ENCODE measurements at places on chromosomes 3 and 15.

GRCh38 chr3:52771334-52771681 is 568 bp upstream of the NEK4 start:
- DNase-seq, result no peak

DNA sequence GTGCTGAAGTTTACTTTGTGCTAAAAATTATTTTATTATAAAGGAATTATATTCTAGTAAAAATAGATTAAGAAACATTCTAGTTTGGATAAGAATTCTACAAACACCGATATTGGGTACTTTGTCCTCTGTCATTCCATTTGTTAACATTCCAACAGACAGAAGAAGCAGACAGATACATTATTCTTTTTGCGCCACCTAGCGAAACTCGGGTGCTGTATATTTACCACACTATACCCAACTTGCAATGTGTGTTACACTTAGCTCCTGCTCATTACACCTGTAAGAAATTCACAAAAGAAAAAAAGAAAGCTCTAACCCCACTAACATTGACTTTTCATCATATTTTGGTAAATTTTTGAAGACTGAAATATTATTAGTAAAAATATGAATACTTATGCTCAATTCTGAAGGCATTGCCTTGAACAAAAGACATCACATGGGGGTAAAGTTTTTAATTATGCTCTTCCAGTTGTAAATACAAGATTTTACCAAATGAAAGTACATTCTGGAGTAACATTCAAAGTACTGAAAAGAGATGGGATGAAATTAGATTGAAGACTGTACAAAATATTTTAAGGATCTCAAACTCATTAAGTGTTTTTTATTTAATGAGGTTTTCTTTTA is 136.5 kb upstream of the MLF1 start:
- DNase-seq, result peak; percentile 82

- DNase-seq, result no peak
Measured at GRCh38 chr15:61715082-61715481, 345.2 kb downstream of the VPS13C start.

DNA sequence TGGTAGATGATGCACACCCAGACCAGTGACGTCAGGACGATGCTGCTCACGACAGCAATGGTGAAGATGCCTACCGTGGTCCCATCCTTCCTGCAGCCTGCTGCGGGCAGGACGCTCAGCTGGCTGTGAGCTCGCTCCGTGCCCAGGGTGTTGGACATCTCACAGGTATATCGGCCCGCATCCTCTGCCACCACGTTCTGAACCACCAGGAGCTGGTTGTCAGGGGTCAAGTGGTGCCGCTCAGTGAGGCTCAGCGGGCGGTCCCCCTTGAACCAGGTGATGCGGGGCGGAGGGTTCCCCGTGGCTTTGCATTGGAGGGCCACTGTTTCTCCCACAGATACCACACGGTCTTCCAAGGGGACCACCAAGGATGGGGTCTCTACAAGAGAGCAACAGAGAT is 117.8 kb downstream of the LRIG1 start:
- DNase-seq, result no peak

DNA sequence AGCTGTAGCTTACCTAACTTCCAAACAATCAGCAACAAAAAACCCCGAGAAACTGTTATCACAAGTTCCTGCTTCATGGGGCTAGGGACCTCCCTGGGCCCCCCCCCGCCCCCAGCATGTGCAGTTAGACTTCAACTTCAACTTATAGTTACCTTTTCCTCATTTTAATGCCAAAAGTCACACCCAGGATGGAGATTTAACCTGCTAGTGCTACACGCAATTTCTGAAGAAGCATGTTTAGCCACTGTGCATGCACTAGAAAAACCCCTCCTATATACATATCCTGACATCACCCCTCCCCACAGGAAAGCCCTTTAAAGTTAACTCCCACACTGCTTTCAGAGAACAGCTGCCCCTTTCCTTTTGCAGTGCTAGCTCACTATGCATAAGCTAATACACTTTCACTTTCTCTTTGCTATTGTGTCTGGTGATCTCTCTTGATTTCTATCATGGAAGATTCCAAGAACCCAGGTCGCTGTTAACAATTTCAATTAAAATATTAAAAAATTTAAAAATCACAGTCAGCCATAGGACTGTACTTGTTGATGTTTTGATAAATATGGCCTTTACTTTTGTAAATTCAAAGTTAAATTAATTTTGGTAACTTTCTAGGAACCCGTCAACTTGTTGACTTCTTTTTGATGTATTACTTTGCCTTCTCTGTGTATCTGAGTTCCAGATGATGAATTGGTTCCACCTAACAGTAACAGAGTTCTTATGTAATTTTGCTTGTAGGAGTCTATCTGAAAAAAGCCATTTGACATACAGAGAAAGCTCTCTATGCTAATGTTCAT is 75.2 kb upstream of the ACAD9 start:
- DNase-seq, result no peak

DNA sequence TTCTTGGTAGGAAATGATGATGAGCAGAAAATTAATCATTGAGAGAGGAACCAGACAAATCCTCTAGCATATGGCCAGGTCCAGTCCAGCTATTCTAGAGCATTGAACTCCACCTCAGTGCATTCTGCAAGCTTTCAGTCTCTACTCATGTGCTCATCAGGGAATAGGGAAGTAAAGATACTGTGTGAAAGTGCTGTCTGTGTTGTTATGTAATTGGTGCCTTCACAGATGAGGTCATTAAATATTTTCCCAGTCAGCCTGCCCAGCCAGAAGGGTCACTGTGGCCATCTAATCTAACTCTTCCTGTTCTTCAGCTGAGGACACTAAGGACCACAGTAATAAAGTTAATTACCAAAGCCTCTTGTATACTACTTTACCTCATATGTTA is 28.2 kb downstream of the C3orf62 start:
- no peak for DNase-seq

- no peak for DNase-seq
Measured at GRCh38 chr3:69864766-69865165, 125.5 kb downstream of the MITF start.

DNA sequence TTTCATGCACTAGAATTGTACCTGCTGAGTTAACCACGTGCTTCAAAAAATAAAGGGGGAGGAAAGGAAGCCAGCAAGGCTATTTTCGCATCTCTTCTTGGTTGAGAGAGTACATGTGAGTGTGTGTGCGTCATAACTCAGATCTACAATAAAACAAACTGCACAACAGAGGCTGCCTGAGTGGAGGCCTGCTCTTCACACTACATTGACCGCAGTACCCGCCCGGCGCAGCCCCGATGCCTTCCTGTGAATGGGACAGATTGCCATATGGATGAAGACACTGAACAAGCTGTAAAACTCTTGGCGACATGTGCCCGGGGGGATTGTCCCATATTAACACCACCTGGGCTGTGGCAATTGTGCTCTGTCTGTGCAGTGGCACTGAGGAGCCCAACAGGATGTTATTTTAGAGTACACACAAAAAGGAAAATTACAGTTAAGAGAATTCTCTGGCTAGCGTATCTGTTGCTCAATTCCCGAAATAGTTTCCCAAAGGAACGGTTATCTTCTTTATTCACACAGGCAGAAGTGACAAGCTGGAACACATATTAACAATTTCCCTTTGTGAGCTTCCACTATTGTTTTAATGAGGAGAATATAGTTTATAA is 551.5 kb downstream of the FOXP1 start:
- DNase-seq, result peak; percentile 95

- no peak for DNase-seq
Measured at GRCh38 chr3:43794776-43795175, 104.0 kb downstream of the ABHD5 start.

GRCh38 chr3:66177026-66177425 is 43.8 kb upstream of the SLC25A26 start:
- DNase-seq, result no peak

DNA sequence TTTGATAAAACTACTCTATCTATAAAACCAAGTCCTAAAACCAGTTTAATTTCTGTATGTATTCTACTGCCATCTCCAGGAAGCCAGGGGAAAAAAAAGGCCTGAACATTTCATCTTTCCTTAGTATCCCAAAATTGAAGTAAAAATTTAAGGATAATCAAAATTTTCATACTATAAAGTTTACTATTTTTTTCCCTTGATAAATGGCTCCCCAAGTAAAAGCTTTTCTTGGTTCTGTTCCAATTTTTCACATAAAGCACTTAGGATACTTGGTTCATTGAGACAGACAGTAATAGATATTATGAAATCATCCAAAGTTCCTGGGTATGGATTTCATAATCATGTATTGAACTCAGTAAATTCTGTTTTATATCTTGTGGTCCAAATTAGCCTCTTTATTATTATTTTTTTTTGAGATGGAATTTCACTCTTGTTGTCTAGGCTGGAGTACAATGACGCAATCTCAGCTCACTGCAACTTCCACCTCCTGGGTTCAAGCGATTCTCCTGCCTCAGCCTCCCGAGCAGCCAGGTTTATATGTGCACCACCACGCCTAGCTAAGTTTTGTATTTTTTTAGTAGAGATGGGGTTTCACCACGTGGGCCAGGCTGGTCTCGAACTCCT is 34.5 kb downstream of the ICE2 start:
- no peak for DNase-seq
